Esophagus mucosa (tissue), 1 donor: ENCODE measurements at places on chromosomes 6 and 20.
A peak's percentile ranks its signal among the peaks of the same experiment; 100 is the strongest.

DNA sequence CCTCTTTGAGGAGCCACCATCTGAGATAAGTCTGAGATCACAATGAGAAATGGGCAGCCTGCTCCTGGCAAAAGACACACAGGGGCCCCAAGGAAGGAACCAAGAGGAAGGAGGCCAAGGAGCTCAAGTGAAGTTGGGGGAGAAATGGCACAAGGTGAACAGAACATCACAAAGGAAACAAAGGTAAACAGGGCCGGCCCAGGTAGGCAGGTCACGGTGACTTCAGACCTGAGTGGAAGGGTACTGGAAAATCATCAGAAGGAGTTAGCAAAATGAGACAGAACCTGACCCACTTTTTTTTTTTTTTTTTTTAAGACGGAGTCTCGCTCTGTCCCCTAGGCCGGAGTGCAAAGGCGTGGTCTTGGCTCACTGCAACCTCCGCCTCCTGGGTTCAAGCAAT lies 11.3 kb downstream of the ZMYND8 start:
- no peak for ATAC-seq

DNA sequence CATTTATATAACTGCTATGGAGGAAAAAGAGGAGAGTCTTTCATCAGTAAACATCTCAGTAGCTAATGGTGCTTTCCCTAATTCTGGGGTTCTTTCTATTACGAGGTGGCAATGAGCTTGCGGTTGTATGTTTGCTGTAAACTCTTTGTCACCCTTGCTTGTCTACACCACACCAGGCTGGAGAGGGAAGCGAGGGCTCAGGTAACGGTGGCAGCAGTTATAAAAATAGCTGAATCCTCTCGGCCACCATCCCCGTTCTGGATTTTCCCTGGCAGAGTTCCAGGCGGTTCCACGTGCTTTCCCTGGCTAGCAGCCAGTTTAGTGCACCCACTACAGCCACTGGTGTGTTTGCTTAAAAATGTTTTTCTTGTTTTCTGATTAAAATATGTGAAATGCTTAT lies 39.0 kb downstream of the MAS1 start:
- no peak for ATAC-seq

DNA sequence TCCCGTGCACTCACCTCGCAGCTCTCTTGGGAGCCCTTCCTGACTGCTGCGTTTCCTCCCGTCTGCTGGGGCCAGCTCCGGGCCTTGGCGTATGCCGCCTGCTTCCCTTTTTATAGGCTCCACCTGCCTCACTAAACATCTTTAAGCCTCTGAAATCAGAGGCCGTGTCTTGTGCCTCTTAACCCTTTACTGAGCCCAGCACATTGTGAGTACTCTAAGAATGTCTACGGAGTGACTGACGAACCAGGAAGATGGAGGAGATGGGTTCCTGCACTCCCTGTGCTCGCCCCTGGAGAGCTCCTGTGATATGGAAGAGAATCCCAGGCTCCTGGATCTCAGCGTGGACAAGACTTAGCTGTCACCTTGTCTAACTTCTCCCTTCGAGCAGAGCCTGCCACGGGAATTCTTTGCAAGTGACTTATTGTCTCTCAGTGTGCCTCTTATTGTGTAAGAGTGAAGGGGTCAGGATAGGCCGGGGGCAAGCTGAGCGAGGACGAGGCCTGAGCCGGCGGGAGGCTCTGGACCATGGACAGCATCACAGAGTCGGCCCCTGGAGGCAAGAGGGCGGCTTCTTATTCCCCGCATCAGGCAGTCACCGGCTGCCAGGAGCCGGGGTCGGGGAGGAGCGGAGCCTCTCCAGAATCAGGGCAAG lies 70.9 kb upstream of the CCDC167 start:
- no peak for ATAC-seq

DNA sequence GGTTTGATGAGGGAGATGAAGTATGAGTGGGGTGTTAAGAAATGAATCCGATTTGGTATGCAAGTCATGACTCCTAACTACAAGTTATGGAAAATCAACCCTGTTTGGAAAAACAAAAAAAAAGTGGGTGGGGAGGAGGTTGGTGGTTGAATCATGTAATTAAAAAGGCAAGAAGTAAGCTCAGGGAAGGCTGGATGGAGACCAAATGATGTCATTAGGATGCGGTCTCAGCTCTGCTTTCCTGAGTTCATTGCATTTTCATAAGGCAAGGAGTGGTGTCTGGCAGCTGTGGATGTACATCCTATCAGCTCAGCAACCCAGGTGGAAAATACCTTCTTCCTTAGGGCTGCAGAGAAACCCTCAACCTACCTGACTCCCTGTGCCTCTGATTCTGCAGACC lies 60.4 kb upstream of the AKAP12 start:
- no peak for ATAC-seq

DNA sequence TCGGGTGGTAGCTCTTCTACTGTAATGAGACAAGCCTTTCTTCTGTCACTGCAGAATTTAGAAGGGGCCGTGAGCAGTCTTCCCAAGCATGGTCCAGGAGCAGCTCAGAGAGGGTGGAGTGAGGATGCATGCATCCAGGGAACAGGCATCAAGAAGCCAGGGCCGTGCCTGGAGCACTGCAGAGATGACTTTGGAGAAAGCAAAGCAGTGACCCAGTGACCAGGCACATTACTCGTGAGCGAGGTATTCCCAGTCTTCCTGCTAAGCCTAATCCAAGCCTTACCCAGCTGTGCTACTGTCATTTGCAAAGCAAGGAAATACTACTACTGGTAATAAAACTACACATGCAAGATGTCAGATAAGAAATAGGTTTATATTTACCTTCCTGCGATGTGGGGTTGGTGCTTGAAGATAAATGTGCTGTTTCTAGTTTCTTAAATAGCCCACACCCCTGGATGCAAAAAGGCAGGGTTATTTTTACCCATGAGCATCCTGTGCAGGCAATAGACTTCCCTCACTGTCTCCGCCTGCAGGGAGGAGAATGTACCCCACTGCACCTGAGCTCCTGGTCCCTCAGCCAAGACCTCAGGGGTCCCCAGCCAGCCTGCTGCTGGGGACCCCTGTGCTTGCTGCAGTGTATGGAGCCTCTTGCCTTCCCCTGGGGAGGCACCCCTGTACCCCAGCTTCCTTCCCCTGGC lies 62.9 kb downstream of the SSR1 start:
- no peak for ATAC-seq

GRCh38 chr6:84763003-84763885 lies 1.2 kb downstream of the TBX18 start:
- peak; percentile 81 for ATAC-seq

DNA sequence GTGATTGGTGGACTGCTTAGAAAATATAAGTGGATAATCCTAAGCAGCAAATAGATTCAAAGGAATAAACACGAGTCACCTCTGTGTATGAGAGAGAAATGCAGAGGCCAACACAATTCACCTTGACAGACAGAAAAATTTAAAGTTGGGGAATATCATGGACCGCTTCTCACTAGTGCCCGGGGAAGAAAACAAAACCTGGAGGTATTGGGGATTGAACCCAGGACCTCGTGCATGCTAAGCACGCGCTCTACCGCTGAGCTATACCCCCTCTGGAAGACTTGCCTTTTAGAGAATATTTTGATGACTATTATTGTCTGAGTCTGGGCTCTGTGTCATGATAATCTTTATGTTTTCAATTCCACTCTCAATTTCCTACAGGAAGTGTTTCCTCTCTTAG lies 111.9 kb downstream of the TRIM27 start:
- ATAC-seq: peak; percentile 17

- peak; percentile 27 for ATAC-seq
These were observed 40.4 kb downstream of the KIF25 start for GRCh38 chr6:168037856-168038255.

DNA sequence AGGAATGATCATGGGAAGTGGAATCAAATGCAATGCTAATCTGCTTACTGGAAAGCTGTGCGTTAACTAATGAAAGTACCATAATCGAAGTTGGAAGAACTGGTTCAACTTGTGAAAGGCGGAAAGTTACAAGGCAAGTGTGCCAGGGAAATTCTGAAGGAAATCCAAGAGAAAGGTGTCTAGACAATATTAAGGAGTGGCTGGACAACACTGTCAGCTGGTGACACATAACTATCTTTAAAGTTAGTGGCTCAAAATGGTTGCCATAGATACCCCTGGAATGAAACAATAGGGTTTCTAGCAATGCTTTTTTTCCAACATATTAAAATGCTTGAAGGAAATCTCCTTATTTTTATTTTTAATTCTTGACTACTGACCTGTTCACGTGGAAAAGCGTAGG lies 90.4 kb downstream of the BMP2 start:
- peak; percentile 65 for ATAC-seq

GRCh38 chr20:17796091-17796563 lies 96.4 kb downstream of the BANF2 start:
- no peak for ATAC-seq
